ENCODE measurements at places on chromosomes 1 and 21.

GRCh38 chr1:170215072-170215885 lies 69.5 kb downstream of the NTMT2 start:
- no peak for DNase-seq

DNA sequence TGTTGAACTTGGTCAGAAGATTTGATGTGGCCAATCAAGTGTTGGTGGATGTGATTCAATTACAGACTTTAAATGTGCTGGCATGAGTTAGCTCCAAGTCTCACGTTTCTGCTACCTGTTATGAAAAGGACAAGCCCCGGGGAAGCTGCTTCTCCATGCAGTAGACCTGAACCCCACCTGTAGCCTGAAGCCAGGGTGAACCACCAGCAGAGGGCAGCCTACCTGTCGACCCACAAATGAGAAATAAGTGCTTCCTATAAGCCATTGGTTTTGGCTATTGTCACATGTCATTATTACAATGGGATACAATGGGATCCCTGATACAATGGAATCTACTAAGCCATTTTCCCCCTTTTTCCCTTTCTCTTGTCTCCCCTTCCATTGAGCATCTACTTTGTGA lies 230.2 kb downstream of the PRDM2 start:
- DNase-seq = no peak

DNA sequence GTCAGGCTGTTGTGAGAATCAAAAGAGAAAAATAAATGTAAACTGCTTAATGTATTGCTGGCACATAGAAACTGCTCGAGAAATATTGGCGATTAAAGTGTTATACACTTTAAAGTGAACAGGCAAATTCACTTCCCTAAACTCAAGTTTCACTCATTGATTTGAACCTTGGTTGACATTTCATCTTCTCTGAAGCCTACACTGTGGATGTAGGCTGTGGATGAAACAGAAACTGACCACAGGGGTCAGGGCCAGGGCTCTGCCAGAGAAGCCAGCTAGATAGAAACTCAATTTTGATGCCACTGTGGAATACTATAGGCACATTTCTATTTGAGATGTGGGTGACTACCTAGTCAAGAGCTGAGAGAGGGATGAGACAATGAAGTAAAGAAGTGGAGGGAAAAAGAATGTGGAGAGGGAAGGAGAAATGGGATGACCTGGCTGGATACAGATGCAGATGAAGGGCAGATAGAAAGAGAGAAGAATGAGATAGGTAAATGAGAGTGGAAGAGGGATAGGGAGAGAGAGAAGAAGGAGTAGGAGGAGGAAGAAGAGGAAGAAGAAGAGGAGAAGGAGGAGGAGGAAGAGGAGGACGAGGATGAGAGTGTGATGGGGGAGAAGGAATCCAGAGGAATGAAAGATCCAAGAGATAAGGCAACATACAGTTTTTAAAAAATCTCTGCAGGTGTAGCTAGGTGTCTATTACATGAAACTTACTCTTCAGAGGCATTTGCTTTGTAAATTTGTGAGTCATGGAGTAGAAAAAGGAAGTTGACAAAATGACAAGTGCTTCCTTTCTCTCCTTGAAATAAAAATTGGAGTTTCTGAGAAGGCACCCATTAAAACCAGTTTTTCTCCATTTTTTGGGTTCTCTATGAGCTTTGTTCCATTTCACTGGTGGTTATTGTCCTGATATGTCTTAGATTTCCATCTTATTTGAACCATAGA lies 17.4 kb upstream of the CD1D start:
- no peak for DNase-seq

DNA sequence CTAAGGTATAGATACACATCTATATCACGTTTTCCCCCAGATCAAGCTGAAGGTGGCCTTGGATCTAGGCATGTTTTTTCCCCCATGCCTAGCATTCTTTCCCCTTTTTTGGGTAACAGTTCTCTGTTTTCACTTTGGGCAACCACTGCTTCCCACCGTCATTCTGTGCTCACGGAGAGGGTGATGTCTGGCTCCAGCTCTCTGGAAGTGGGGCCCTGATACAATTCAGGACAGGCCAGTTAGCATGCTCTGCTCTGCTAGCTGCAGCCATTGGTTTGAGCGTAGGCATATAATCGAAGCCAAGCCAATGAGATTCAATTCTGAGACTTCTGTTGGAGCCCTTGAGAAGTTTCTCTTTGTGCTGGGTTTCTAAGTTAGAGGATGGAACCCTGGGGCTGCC lies 2.1 kb upstream of the RNF186 start:
- no peak for DNase-seq

GRCh38 chr1:47436979-47437446 lies 831 bp upstream of the FOXD2 start:
- DNase-seq = peak; percentile 63

- DNase-seq = no peak
Measured at GRCh38 chr1:63723602-63724001, 50.2 kb upstream of the ROR1 start.

- DNase-seq = no peak
Measured at GRCh38 chr1:234841710-234842231, 231.8 kb upstream of the IRF2BP2 start.

GRCh38 chr1:51624855-51625254 lies 8.0 kb downstream of the OSBPL9 start:
- no peak for DNase-seq

Measured in AG08396 (cell line).